Endothelial cell (in vitro differentiated cells): ENCODE measurements at places on chromosomes 13 and 19. TPM values are rescaled to one million over a fixed set of nuclear protein-coding genes. Genes with fewer than 3 reads are reported as not detected.

DNA sequence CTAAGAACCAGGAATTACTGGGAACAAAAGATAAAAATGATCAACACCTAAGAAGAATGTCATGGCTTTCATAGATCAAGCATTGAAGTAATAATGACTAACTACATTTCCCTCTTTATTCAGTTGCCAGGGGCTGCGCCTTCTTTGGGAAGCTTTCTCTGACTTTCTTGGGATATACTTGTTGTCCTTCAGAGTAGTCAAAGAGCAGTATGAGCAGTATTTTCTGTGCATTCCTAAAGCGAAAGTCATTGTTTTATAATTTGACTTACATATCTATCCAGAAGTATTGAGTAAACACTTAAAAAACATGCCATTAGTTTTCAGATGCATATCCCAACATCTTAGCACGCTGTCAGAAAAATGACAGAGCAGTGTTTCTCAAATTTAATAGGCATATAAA, 2412.4 kb downstream of the PCDH9 start:
- no peak for DNase-seq

GRCh38 chr13:112619730-112620631, 32.0 kb upstream of the TUBGCP3 start:
- peak; percentile 31 for DNase-seq

- no peak for DNase-seq
These were observed 196.3 kb downstream of the LHFPL6 start for GRCh38 chr13:39406688-39407087.

DNA sequence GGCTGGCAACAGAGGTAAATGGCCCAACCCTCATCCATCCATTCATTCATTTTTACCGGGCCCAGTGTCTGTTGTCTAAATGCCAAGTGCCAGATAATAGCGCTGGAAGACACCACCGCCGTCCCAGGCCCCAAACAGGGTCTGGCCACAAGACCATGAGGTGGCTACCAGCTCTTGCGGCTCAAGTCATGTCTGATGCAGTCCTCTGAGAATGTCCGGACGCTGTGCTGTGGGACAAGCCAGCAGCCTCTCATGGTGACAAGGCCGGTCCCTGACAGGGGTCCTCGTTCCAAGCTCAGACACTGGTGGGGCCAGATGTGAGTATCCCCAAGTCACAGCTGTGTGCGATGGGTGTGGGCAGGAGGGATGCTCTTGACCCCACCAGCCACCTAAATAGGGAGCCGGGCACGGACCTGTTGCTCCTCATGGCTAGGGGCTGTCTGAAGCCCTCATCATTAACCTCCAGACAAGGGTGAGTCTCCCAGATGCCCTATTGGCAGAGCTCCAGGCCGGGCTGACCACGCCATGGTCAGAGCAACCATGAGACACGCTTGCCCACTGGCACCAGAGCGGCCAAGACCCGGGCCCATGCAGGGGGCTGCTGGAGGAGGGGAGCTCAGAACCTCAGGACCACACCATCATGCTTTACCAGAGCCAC, 58.4 kb downstream of the MLLT1 start:
- DNase-seq, result no peak

GRCh38 chr19:35596366-35596999, 10.5 kb downstream of the PMIS2 start:
- no peak for DNase-seq

DNA sequence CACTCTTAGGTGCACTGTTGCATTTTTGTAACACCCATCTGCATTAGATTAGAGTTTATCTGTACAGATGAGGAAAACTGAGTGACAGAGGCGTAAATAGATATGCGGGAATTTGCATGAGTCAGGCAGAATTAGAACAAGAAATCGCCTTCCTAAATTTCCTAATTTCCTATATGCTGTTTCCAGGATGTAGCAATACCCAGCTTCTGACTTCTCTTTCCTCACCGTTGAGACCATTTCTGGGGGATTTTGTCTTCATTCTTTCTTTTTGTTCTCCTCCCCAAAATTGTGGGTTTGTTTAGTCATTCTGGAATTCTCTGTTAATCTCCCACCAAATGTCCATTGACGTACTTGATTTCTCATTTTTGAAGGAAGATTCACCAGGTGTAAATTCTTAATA, 10.6 kb upstream of the ZNF792 start:
- DNase-seq, result no peak

GRCh38 chr19:46845959-46846459, 4.6 kb downstream of the AP2S1 start:
- DNase-seq, result no peak

- DNase-seq, result no peak
These were observed 12.9 kb upstream of the GARIN5A start for GRCh38 chr19:50489461-50490011.

GRCh38 chr19:45395821-45396617, 8.8 kb downstream of the PPP1R13L start:
- DNase-seq, result peak; percentile 57

- no peak for DNase-seq
These were observed 11.5 kb upstream of the PRODH2 start for GRCh38 chr19:35824150-35824549.

APOE gene
- 258 TPM for total RNA-seq

DNA sequence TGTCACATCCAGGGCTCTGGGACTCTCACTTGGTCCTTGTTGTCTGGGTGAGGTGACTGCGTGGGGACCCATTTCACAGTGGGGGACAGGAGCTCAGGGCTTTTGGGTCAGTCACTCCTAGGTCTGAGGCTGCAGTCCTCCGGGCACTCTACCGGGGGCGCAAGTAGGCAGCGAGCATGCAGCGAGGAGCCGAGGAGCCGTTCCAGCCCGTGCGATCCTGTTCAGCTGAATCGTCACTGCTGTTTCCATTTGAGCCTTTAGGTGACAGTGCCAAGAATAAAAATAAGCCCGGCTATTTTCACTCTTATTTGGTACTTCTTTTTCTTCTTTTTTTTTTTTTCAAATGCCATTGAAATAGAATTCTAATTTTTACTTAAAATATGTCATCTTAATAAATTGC, 126.5 kb downstream of the ZNF536 start:
- peak; percentile 24 for DNase-seq

- DNase-seq, result peak; percentile 18
These were observed 2.0 kb downstream of the KCTD15 start for GRCh38 chr19:33798681-33799111.

GJA3 gene
- not detected for total RNA-seq

- DNase-seq, result no peak
These were observed 25.3 kb upstream of the MEDAG start for GRCh38 chr13:30880856-30881155.

GRCh38 chr13:48661107-48661506, 7.4 kb downstream of the CYSLTR2 start:
- no peak for DNase-seq

DNA sequence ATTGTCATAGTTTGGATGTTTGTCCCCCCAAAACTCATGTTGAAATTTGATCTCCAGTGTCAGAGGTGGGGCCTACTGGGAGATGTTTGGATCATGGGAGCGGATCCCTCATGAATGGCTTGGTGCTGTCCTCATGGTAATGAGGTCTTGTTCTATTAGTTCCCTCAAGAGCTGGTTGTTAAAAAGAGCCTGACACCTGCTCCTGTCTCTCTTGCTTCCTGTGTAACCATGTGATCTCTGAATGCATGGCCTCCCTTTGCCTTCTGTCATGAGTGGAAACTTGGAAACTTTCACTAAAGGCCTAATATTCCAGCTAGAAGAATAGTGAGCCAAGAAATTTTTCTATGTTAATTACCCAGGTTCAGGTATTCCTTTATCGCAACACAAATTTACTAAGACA, 311.4 kb upstream of the ATXN8OS start:
- DNase-seq, result no peak

DNA sequence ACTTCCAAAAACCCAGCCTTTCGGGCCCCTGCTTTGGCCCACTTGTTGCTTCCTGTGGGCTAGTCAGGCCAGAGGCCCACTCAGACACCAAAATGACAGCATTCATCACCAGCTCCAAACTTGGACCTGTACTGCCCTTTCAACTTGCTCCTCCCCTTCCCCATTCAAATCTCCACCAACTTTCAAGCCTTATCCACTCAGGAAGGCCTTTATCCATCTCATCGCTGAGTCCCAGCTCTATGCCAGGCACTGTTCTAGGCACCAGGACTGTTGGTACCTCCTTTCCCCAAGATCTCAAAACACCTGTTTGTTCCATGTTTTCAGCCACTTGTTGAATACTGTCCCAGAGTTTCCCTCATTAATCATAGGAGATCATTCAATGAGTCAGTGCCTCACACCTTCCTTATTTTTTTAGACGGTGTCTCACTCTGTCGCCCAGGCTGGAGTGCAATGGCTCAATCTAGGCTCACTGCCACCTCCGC, 1011.4 kb downstream of the UQCRFS1 start:
- no peak for DNase-seq

GRCh38 chr13:82688400-82688994, 1193.8 kb downstream of the SLITRK1 start:
- DNase-seq, result no peak

UBL5 gene
- 399 TPM for total RNA-seq

SMIM44 gene
- total RNA-seq, result not detected

TICAM1 gene
- total RNA-seq, result 3.5 TPM

TPTE2 gene
- not detected for total RNA-seq

DNA sequence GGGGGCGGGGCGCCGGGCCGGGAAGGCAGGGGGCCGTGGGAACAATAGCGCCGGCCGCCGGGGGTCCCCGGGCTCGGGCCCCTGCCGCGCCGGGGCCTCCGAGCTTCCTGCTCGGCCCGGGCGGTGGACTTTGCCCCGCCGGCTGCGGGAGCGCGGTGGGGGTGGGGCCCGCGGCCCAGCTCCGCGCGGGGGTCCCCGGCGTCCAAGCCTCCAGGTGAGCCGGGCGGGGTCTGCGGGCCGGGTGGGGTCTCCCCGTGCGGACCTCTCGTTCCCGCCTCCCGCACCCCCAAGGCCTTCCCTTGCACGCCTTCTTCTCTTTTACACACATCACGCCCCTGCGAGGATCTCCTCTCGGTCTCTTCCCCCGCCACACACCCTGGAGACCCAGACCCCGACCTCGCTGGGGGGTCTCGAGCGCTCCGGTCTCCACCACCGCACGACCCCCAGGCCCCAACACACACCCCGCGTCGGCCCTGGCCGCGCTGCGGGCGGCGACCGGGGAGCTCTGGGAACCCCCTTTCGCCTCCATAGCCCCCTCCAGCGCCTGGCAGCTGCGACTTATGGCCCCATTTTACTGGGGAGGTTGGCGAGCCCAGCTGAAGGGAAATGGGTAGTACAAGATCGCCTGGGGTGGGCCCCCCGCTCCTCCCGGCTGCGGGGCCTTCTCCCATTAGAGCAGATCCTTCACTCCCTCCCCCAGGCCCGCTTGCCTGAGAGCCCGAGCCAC, 711 bp downstream of the CAMSAP3 start:
- DNase-seq, result no peak

RANBP3 gene
- 69.5 TPM for total RNA-seq

GRCh38 chr13:28885181-28885580, 65.0 kb downstream of the MTUS2 start:
- no peak for DNase-seq

GRCh38 chr13:114108141-114108761, 24.2 kb downstream of the RASA3 start:
- DNase-seq, result no peak

DNA sequence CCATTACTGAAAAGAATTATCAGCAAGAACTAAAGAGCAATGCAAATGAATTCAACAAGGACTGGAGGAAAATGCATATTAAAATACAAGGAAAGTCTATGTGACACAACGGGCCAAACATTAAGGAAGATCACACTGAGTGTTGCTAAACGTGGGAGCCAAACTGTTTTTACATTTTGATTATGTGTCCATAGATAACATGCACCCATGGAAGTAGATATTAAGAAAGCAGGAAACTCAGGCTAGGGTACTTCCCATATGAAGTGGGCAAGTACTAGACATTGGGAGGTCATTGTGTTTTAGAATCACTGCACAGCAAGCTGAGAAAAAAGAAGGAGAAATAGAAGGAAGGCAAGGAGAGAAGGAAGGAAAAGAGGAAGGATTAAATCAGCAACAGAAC, 161.8 kb downstream of the KCTD12 start:
- no peak for DNase-seq

- DNase-seq, result peak; percentile 30
These were observed 55.9 kb downstream of the COL4A2 start for GRCh38 chr13:110363010-110363409.

TMEM238 gene
- total RNA-seq, result 0.64 TPM

ARL11 gene
- 1.4 TPM for total RNA-seq

GRCh38 chr19:2044709-2045500, 6.1 kb downstream of the MKNK2 start:
- no peak for DNase-seq

- no peak for DNase-seq
These were observed 7.8 kb upstream of the HIF3A start for GRCh38 chr19:46288896-46289588.

CBLC gene
- 0.85 TPM for total RNA-seq

PNMA8C gene
- 0.41 TPM for total RNA-seq

GRCh38 chr13:49124693-49125304, 95.3 kb upstream of the MLNR start:
- DNase-seq, result no peak

DNA sequence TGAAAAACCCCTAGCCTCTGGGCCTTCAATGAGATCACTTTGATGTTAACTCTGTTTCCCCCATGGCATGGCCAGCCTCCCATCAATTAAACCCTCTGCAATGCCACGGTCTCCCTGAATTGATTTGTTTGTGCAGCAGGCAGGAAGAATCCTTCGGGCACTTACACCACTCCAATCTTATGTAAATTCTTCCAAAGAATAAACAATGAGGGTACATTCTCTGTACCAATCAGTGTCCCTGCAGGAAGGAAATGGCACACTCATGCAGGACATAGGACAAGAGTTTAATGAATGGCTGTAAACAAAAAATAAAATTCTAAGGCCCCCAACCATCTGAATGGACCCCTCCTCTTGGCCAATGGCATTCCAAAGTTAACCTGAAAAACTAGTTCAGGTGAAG, 22.2 kb downstream of the SCGB2B2 start:
- no peak for DNase-seq

TNPO2 gene
- 68.1 TPM for total RNA-seq

ZNF724 gene
- 10.6 TPM for total RNA-seq

- peak; percentile 70 for DNase-seq
These were observed 19.4 kb downstream of the CEACAM21 start for GRCh38 chr19:41595258-41595889.

ZNF211 gene
- total RNA-seq, result 31.1 TPM

DNA sequence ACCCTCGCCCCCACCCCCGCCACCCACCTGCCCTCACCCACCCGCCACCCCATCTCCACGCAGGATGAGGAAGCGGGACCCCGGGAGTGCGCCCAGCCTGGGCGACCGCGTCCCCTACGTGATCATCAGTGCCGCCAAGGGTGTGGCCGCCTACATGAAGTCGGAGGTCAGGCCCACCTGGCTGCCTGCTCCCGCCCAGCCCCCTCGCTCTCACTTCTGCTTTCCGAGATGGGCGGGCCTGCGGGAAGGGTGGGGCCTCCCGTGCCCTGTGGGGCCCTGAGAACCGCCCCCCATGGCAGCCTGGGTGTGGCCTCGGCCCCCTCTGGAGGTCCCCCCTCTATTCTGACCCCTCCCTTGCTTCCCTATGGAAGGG, 3.1 kb upstream of the SPIB start:
- DNase-seq, result no peak

TEX101 gene
- not detected for total RNA-seq

DNA sequence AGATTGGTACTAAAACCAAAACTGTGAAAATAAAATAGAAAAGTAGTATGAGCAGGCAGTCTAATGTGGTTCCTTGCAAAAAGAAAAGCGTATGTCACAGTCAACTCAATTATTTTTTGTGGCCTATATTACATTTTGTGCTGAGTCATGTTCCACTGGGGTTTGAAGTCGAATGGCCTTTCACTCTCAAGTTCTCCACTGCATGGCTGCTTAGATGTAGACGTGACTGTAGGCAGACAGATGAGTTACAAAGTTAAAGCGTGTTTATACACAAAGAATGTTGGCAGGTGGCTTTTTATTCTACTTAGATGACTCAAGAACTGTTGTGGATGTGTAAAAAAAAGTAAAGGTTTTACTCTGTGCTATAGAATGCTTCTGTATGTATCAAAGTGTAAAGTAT, 133.9 kb downstream of the SLITRK6 start:
- DNase-seq, result no peak
